SW480 (cell line): ENCODE measurements at places on chromosomes 2 and 18.
A peak's percentile ranks its signal among the peaks of the same experiment; 100 is the strongest.

DNA sequence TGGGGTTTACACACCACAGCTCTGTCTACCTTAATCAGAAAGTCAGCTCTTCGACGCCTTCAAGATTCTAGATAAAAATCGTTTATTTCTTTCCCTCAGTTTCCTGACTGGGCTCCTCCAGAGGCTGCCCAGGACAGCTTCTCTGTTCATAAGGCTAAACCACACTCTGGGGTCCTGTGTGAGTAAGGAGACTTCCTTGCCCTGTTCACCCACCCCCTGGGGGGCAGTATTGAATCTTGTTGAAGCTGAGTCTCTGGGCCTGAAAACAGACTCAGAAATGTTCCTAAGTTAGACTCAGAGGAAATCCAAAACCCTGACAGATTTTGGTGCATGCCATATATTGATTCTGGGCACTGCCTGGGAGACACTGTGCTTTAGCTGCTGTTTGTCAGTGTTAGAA is 43.0 kb downstream of the G6PC2 start:
- DNase-seq: no peak

GRCh38 chr2:124354466-124354865 is 329.4 kb downstream of the CNTNAP5 start:
- no peak for DNase-seq

- no peak for DNase-seq
Measured at GRCh38 chr18:39380186-39380725, 1814.7 kb upstream of the CELF4 start.

DNA sequence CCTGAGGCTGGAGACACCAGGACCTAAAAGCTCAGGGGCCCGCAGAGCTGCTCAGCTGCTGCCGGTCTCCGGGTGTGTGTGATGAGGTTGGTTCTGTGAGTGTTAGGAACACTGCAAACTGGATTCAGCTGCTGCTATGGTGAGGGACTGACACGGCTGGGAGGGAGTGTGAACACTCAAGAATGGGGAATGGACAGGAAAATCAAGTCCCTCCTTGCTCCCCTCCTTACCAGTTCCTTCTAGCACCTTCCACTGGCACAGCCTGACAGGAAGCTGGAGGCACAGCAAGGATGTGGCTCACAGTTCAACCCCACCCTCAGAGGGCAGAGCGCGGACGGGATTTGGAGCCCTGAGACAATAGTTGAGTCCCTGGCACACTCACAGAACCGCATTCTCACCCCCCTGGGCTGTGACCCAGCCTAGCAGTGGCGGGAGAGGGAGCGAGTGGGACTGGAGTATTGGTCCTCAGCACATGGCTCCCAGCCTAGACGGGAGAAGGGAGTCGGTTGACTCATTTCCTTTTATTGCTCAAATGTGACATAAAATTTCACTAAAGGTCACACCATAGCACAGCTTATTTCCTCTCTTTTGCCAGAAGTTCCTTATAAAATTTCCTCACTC is 42.5 kb downstream of the LRRC30 start:
- DNase-seq: no peak

GRCh38 chr2:35978218-35978617 is 377.4 kb upstream of the CRIM1 start:
- no peak for DNase-seq

- DNase-seq: no peak
Measured at GRCh38 chr2:11610624-11611242, 59.3 kb downstream of the NTSR2 start.

DNA sequence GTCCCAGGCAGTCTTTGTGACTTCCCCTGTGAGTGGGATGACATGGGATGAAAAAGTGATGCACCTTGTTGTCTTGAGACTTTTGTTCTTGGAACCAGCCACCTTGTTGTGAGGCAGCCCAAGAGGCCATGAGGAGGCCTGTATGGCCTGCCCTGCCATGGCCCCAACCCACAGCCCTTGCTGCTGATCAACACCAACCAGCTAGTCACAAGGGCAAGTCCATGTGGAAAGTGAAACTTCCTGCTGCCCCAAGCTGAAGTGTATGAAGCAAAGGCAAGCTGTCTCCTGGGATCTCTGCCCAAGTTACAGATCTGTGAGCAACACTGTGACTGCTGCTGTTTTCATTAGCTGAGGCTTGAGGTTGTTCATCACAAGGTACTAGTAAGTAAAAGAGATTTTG is 21.6 kb downstream of the TMEM18 start:
- DNase-seq: no peak

GRCh38 chr2:105039559-105039958 is 1.7 kb downstream of the MRPS9 start:
- no peak for DNase-seq

GRCh38 chr2:238431-238830 is 25.4 kb downstream of the SH3YL1 start:
- DNase-seq: no peak

- no peak for DNase-seq
Measured at GRCh38 chr2:74026687-74027241, 42.1 kb downstream of the TET3 start.

DNA sequence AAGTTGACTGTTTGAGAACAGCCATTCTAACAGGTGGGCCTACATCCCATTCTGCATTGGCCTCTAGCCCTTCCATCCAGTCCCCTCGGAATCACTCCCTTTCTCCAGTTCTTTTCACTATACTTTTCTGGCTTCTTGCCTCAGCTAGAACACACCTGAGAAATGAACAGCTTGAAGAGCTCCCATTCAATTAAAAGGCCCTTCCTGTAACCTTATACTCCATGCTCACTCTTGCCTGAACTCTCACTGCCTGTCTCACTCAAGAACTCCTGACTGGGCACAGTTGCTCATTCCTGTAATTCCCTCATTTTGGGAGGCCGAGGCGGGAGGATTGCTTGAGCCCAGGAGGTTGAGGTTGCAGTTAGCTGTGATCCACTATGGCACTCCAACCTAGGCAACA is 23.6 kb downstream of the CHRNA1 start:
- DNase-seq: no peak

- no peak for DNase-seq
Measured at GRCh38 chr2:69241664-69242514, 145.1 kb downstream of the GFPT1 start.

- DNase-seq: peak; percentile 60
Measured at GRCh38 chr2:68463287-68463877, 3.7 kb downstream of the FBXO48 start.

DNA sequence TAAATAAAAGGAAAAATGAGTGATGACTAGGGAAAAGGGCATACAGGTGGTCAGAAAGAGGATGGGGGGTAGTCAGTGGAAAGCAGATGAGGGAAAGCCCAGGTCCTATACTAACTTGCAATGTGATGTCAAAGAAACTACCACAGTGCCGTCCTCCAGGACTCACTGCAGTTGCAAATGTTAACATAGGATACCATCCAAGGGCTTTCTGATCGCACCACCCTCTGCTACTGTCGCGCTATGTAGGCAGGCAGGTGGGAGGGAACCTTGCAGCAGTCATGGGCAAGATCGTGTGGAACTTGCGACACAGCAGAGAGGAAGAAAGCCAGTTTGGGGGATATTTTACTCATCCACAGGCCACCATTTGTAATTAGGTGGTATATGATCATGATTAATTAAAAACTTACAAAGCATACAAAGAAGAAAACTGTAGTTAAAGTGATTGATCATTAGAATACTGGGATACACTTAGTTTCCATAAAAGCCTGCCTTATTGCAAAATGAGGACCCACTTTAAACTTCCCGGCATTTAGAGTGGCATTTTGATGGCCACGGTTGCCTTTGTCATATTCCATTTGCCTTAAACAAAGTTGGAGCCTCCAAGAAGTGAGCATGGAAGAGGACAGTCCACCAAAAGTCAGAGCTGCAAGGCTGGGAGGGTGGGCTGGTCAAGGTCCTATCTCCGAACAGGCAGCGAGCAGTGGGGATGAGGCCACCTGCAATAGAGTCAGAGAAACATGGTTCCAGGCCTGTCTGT is 8.5 kb upstream of the ROCK2 start:
- DNase-seq: no peak
